ENCODE measurements at places on chromosomes 7 and 10.

- DNase-seq: no peak
Measured at GRCh38 chr10:1824928-1825327, 87.6 kb upstream of the ADARB2 start.

GRCh38 chr10:118827053-118827452, 72.3 kb upstream of the CACUL1 start:
- no peak for DNase-seq

DNA sequence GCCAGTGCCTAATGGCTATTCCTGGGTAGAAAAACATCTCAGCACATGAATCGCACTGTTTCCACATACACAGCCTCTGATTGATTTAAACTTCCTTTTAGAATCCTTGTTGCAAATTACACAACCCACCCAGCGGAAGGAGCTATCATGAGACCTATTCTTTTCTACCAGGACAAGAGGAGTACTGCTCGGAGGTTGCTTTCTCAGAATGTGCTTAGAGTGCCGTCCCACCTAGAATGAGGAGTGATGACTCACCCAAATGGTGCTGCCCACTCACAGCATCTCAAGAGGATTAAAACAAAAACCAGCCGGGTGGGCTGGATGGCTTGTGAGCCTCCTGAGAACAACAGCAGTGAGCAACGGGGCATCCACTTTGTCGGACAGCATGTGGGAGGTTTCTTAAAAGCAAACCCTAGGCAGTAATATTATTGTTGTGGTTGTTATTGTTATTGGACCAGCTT, 128.9 kb downstream of the DGKI start:
- DNase-seq: peak; percentile 50

- no peak for DNase-seq
Measured at GRCh38 chr7:101271021-101271420, 26.1 kb upstream of the FIS1 start.

GRCh38 chr10:128287921-128288320, 161.7 kb upstream of the MKI67 start:
- no peak for DNase-seq

DNA sequence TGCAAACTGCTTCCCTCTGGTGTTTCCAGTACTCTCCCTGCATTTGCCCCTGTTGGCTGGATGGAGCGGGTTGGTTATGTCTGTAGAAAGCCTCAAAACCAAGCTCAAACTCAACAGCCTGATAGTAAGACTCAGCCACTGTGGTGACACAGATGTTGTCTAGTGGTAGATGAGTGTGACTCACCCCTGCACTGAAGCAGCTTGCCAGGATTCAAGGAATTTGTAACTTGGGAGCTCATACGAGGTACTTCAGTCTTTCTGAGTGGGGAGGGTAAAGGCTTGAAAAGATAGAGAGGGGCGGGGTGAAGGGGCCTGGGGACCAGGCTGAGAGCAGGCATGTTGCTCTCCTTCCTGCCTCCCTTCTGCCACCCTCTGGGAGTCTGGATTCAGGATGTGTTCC, 22.9 kb upstream of the AQP1 start:
- DNase-seq: peak; percentile 86

GRCh38 chr10:23405540-23405939, 33.3 kb upstream of the OTUD1 start:
- peak; percentile 29 for DNase-seq

DNA sequence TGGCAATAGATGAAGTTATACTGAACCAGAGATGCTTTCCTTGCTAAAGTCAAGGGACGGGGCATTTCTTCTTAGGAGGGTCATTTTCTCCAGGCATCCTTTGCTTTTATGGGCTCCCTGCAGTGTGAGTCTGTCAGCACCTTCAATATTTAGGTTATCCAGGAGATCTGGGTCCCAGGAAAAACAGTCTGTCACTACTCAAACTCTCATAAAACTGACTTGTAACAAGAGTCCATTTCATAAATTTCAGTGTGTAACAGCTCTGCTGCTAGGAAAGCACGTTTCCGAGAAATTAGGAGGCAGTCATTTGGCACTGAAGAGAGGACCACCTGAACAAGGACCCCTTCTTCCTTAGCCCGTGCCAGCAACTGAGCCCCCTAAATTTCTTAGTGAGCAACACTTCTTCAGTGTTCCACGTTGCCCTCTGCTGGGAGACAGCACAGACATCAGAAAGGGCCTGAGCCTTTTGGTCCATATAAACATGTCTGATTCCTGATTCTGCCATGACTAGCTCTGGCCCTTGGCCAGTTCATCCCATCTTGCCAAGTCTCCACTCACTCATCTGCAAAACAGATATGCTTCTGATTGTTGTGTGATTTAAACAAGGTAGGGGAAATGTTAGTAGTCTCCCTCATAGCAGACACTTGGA, 7.2 kb downstream of the GCC1 start:
- peak; percentile 20 for DNase-seq

DNA sequence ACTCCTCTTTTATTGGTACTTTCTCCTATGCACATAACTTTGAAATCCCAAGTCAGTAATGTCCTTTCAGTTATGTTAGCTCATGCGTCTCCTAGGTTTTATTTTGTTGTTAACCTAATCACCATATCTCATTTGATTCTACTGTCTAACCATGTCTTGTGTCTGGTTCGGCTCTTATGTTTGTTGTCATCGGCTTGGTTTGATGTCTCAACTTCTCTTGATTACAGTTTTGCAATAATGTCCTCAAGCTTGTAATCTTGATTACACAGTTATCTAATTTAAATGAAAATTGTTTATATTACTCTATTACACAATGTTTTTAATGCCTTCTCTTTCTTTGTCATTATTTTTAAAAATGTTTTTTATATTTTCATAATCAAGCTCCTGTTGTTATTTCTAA, 35.9 kb upstream of the SEMA3A start:
- no peak for DNase-seq

DNA sequence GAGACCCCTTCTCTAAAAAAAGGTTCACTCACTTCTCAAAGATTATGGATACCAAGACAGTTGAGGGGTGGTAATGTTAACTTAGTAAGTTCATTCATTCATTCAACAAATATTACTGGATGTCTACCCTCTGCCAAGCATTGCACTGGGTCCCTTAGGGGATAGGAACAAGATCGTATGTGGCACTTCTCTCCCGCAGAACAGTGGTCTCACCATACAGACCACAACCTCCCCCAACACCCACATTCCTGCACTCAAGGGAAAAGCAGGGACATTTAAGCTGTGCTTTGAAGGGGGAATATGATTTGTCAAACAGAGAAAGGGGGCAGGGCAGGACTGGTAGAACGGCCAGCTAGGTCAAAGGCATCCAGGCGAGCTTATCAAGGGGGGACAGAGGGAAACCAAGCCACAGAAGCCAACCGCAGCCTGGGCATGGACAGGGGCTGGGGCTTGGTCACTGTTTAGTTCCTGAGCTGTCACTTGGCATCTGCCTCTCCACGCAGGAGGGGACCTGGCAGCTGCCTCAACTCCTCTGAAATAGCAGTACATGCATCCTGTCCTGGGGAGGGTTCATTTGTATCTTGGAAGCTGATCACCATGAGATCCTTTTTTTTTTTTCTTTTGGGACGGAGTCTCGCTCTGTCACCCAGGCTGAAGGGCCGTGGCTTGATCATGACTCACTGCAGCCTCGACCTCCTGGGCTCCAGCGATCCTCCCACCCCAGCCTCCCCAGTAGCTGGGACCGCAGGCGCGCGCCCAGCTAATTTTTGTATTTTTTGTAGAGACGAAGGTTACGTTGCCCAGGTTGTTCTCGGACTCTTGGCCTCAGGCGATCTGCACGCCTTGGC, 949 bp upstream of the CLIP2 start:
- DNase-seq: no peak

GRCh38 chr10:90644165-90644564, 213.7 kb downstream of the HTR7 start:
- DNase-seq: peak; percentile 40

- no peak for DNase-seq
Measured at GRCh38 chr10:10138685-10139084, 879.0 kb upstream of the CELF2 start.

- DNase-seq: no peak
Measured at GRCh38 chr10:1643161-1643907, 94.0 kb downstream of the ADARB2 start.

DNA sequence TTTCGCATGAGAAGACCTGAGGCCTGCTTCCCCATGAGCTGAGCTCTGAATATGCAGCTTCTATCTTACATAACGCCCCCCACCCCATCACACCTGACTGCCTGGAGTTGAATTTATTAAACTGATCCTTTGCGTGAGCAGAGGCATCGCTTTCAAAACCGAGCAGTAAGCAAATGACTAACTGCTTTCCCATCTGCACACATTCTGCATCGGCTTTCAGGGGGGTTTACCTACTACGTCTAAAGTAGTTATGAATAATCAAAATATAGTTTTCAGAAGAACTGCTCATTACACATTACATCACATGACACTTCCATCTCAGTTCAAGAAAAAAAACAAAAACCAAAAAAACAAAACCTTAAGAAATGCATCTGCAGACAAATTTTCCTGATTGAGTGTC, 54.7 kb upstream of the EGR2 start:
- no peak for DNase-seq

DNA sequence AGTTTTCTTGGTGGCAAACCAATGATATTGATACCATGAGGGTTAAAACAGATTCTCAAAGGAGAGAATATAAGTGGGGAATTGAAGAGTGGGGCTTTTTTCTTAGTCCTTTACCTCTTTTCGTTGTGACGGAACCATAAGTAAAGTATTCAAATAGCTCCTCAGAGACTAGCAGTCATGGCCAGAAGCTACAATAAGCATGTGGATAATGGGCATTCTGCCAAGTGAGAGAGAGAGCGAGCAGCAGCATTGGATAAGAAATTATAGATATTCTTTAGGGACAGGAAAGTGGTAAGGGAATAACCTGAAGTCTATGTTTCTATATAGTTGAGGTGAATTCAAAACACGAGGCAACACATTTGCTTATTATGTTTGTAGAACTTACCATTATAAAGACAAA, 235.1 kb downstream of the SEMA3E start:
- DNase-seq: peak; percentile 40

- peak; percentile 72 for DNase-seq
Measured at GRCh38 chr7:77327067-77327931, 88.8 kb downstream of the GSAP start.

DNA sequence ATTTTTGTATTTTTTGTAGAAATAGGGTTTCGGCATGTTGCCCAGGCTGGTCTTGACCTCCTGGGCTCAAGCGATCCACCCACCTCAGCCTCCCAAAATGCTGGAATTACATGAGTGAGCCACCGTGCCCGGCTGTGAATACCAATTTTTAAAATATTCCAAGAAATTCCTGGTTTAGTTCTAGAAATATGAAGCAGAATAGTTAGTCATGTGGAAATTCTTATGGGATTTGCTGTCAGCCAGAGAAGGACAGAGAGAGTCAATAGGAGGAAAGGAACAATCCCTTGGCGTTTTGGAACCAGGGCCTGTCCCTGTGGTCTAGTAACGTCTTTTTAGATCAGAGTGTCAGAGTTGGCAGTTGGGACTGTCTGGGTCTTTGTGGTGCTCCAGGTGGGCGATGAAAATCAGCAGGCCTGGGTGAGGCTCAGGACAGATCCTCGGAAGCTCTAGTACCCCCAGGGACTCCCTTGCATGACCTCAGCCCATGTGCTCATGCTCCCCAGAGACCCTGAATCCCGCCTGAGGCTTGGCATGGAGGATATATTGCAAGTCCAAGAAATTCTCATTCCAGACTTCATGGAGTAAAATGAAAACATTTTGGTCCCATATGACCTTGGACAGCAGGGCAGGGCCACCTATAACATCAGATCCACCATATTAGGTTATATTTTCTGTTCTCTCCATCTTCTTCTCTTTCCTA, 7.8 kb downstream of the NODAL start:
- DNase-seq: no peak

GRCh38 chr10:11225935-11226334, 208.3 kb downstream of the CELF2 start:
- DNase-seq: no peak

- DNase-seq: no peak
Measured at GRCh38 chr10:78570633-78571235, 498.0 kb upstream of the ZMIZ1 start.

DNA sequence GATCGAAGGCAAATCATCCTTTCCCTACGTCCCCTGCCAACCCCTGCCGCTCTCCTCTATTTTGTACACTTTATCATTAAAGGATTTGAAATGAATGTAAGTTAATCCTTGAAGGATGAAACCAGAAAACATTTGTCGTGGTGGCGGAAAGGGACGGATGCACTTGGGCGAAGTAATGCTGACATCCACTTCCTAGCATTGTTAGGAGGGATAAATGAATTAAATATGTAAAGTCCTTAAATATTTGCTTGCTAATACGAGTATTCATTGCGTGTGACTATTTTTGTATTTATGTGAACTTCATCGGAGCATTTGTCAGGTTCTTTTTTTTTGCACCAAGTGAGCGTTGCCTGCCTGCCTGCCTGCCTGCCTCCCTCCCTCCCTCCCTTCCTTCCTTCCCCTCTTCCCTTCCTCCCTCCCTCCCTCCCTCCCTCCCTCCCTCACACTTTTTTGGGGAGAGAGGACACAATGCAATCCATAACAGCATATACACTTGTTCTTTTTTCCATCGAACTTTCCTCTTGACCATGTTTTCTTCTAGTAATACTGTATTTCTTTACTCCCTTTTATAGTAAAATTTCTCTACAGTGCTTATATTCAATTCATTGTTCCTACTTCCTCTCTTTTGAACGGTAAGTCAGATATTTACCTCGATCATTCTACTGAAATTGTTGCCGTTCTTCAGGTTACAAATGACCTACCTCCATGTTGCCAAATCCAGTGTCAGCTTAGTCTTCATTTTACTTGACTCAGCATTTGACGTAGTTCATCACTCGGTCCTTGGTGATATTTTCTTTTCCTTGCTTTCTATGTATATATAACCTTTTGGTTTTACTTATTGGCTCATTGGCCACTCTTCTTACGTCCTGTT, 831 bp downstream of the CCDC7 start:
- no peak for DNase-seq

DNA sequence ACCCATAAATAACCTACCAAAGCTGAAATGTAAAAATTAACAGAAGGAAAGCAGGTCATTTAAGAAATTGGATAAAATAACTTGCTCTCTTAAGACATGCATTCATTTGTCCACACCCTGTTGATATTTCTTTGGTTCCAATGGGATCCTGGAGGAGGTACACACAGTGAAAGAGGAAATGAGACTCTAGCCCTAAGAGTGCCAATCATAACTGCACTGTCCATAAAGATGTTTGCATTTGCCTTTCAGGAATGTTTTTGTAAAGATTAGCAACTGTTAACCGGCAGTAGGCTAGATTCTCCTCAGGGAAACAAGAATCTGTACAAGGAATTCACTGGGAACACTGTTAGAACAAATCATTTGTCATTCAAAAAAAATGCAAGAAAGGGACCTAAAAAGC, 61.0 kb downstream of the MEOX2 start:
- peak; percentile 76 for DNase-seq
